Activated CD4-positive, alpha-beta T cell treated with anti-CD3 and anti-CD28 coated beads, Interleukin-2, amount 50 U/mL, for 48 hours (primary cell): ENCODE measurements at places on chromosomes 7 and 10.
A peak's percentile ranks its signal among the peaks of the same experiment; 100 is the strongest.

- peak; percentile 80 for DNase-seq
These were observed 91.8 kb downstream of the SPAG6 start for GRCh38 chr10:22436893-22437619.

- DNase-seq = no peak
These were observed 194.7 kb downstream of the KCND2 start for GRCh38 chr7:120467676-120468075.

GRCh38 chr7:131536361-131536849 is 20.0 kb downstream of the PODXL start:
- no peak for DNase-seq

- no peak for DNase-seq
These were observed 706.2 kb downstream of the SUGCT start for GRCh38 chr7:40840990-40841389.

GRCh38 chr7:103811997-103812396 is 177.5 kb downstream of the RELN start:
- no peak for DNase-seq

DNA sequence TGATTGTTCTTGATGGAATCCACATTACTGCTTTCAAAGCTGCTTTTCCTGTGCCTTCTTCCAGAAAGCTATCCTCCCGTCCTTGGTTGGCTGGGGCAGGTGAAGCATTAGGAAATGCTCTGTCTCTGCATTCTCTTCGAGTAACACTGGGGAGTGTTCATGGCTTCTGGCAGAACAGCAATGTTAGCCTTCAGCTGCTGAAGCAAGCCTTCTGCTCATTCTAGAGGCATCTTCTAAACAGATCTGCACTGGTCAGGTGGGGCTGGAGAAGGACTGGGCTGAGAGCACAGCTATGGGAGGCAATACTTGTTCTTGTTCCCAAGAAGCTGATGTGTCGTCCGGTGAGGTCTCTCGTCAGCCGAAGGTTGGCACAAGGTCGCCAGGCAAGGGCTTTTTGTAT is 80.6 kb downstream of the MGMT start:
- DNase-seq = no peak

DNA sequence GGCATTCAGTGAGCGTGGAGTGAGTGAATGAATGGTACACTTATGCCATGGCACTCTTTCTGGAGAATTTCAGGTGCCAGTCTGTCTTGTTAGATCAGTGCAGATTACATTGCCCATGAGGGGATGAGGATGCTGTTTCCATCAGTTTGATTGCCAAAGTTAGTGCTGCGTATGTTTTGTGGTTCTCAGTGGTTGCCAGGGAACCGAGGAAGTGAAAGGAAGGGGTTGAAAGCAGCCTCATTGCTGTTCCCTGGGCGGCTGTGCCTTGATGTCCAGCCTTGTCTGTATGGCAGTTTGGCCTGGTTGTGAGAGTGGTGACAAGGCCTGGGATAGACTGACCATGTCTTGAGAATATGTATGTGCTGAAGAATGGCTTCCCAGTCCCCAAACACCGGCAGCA is 30.2 kb downstream of the WBP1L start:
- DNase-seq = no peak

DNA sequence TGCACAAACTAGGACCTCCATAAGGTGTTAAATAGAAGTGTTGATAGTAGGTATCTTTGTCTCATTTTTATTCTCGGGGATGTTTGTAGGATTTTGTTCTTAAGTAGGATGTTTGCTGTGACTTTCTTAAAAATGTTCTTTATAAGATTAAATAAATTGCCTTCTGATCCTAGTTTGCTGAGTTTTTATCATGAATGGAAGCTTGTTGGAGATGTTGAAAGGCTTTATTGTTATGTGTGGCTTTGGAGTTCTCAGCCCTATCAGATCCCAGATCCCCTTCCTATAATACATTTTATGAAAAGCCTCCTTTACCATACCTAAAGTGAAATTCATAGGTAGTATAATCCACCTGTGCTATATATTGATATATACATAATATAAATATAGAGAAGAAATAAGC is 40.1 kb downstream of the NHLRC2 start:
- no peak for DNase-seq

GRCh38 chr7:151871904-151872303 is 5.0 kb downstream of the PRKAG2 start:
- DNase-seq = no peak

GRCh38 chr7:747186-747585 is 20.1 kb upstream of the PRKAR1B start:
- DNase-seq = no peak

DNA sequence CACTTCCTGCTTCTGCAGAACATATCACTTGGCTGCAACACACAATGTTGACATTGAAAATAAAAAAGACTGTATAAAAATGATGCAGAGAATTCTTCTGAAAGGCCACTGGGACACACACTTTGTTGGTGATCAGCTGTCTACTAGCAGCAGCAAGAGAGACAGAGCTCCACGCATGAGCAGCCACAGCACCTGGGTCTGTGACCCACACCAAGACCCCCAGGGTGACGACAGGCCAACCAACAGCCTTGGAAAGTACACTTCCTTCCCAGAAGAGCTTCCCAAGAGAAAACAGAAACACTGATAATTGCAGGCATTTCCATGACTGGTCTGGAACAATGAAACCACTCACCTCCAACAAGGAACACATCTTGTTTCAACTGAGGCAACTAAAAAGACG is 239.0 kb downstream of the DIP2C start:
- DNase-seq = no peak

DNA sequence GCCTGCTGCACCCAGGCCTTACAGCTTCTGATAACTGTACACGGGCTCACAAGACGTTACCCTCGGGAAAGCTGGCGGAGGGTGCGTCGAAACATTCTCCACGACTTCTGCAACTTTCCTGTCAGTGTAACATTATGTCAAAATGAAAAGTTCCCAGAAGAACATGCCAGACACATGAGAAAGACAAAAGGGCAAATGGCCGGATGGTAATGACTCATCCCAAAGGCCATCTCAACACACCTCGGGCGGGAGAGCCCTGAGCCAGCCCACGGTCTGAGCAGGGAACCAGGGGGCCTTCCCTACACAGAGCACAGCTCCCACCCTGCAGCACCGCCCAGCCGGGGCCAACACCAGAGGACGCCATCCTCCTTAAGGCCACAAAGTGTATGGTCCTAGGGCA is 118.7 kb downstream of the MAD1L1 start:
- no peak for DNase-seq

DNA sequence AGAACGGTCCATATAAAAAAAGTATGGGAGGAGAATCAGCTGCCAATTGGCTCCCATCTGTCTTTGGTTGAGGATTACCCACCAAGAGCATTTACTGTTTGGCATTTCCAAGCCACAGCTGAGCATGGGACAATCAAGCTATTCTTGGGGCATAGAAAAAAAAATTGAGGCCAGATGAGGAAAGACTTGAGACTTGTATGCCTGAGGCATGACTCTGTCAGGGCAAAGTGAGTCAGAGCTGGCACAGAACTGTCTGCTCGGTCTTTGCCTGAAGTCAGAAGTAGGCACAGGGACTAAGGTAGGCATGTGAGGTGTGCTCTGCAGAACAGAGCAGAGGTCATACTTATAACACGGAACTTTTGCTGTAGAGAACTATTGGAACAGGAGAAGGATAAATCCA is 126.5 kb upstream of the CHRM2 start:
- no peak for DNase-seq

GRCh38 chr7:103719070-103719469 is 270.4 kb downstream of the RELN start:
- DNase-seq = no peak

- no peak for DNase-seq
These were observed 160.9 kb upstream of the GDF10 start for GRCh38 chr10:47139121-47139520.

GRCh38 chr7:104758504-104758903 is 255.5 kb upstream of the KMT2E start:
- no peak for DNase-seq

DNA sequence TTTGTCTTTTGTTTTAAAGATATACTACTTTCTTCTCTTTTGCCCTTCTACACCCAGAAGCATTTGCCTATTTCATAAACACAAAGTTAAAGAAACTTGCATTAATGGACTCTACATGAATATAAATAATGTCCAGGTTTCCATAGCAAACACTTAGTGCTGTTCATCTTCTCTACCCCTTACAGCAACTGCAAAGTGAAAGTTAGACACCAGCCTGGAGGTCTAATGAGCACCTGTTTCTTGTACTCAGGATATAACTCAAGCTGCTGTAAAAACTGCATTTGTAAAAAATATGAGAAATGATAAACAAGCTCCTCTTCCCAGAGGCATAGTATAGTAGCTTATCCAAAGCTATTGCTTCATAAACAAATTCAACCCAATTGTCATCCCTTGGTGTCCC is 76.0 kb upstream of the RELN start:
- DNase-seq = no peak

GRCh38 chr7:51471210-51471980 is 154.8 kb upstream of the COBL start:
- DNase-seq = no peak

DNA sequence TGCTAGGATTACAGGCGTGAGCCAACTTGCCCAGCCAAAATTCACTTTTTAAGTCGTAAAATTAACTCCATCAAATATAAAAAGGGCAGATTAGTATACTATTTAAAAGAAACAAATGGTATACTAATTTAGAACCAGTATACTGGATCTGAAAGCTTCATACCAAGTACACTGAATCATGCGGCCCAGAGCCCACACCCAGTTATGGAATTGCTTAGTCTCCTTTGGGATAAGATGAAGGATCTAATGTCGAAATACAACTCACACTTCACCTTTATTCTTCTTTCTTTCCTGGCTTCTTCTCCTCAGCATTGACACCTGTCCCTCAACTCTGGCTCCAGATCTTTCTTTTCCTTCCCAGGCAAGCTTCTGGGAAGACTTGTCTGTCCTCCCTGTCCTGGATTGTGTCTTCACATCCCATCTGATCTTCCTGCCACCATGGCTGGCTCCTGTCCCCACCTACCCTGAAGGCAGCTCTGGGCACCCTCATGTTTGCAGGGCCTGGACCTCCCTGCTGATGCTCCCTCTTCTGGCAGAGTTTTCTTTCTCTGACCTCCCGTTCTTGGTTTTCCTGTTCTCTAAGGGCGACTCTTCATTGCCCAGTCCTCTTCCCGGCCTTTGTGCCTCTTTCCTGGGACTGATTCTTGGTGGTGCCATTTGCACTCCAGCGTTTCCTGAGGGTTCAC is 57.8 kb upstream of the CTBP2 start:
- DNase-seq = no peak

DNA sequence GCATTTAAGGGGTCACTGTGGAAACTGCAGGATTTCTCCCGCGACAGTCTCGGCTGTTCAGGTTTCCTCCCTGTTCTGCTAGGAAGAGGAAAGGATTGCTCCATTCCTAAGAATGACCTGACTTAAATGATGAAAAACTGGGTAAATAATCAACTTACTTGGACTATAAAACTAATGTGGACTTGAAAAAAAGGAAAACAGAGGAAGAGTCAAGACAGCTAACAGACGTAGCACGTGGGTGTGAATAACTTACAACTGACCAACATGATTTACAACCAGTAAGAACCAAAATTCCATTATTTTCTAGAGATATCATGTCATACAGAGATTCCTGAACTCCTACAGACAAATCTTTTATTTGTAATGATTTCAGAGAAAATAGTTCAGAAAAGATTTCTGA is 93.8 kb downstream of the ADAM12 start:
- DNase-seq = no peak

DNA sequence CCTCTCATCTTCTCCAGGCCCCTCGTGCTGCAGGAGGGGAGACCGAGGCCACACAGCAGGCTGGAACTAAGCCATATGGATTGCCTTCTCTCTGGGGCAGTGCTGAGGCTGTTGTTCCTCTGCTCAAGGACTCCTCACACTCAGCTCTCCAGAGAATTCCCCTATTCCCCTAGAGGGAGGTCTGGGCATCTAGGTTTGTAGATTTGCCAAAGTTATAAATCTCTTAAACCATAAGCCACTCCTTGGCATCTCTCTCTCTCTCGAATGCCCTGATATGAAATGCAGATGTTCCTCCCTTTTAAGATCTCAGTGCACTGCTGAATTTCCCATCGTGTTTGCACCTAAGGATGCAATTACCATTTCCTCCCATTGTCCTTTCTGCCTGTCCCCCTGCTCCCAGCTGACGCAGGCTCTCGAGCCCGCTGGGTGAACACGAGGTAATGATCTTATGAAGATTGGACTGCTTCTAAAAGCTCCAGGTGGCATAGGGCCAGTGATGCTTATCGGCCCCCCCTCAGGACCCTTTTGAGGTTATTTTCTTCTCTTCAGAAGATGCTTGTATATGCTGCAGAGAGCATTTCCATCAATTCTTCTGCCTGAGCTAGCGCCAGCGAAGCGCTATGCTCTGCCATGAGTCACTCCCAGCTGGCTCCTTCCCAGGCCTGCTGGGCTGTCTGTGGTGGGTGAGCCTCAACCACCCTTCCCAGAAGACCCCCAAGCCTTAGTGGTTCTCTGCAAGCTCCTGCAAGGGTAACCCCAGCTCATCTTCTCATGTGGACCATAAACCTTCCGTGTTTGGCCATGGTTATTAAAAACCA is 41.6 kb upstream of the AQP1 start:
- DNase-seq = no peak

GRCh38 chr10:34255035-34255434 is 560.1 kb downstream of the PARD3 start:
- no peak for DNase-seq

GRCh38 chr7:138559448-138559847 is 99.4 kb downstream of the TRIM24 start:
- DNase-seq = no peak

- no peak for DNase-seq
These were observed 22.6 kb upstream of the PRTFDC1 start for GRCh38 chr10:24974976-24975375.

- no peak for DNase-seq
These were observed 615.9 kb upstream of the FOXK1 start for GRCh38 chr7:4066206-4066605.

GRCh38 chr10:35642035-35642792 is at the start of gene FZD8:
FZD8 (minus strand) TSS chr10:35642296; CDS start chr10:35641429, 867 bp downstream.
- DNase-seq = peak; percentile 79

DNA sequence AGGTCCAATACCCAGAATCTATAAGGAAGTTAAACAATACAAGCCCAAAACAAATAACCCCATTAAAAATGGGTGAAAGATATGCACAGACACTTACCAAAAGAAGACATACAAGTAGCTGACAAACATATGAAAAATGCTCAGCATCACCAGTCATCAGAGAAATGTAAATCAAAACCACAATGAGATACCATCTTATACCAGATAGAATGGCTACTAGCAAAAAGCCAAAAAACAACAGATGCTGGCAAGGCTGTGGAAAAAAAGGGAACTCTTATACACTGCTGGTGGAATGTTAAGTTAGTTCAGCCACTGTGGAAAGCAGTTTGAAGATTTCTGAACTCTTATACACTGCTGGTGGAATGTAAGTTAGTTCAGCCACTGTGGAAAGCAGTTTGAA is 331.1 kb downstream of the KIF20B start:
- no peak for DNase-seq
